Muscle of leg (tissue), 16 donors: ENCODE measurements at places on chromosomes 3 and 15. TPM values are rescaled to one million over a fixed set of nuclear protein-coding genes. Genes with fewer than 3 reads are reported as not detected.

- DNase-seq, result no peak
These were observed 327.1 kb downstream of the KBTBD8 start for GRCh38 chr3:67325231-67325630.

- no peak for DNase-seq
These were observed 42.1 kb downstream of the KLHDC8B start for GRCh38 chr3:49213541-49213943.

DNA sequence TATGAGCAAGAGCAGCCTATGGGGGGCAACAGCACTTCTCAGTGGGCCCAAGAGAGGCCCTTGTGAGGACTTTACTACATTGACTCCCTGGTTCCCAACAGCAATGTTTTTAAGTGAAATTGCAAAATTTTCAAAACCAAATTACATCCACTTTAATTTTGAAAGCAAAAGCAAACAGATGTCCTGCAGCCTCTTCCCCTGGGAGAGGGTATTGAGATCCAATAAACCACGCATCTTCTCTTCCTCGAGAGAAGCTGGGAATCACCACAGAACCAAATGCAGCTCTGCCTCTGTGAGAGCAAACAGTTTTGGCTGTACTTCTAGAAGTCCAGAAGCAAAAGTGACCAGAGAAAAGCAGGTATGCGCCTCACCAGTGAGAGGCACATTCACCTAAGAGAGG, 25.2 kb downstream of the NMNAT3 start:
- peak; percentile 75 for DNase-seq

DNA sequence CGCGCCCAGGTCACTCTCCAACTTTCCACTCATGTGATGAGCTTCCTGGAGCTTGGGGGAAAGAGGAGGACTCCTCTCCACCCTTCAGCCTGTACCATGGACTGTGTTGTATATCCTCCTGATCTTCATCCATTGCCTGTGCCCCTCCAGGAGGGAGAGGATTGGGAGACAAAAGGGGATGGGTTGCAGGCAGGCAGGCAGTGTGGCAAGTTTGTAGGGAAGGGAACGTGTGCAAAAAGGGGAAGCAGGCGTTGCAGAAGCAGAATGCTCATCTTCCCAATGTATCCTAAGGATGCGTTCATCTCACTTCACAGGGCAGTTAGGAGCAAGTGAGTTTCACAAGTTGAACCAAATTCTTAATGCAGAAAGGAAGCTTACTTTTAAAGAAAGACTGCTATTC, 28.1 kb upstream of the GHSR start:
- no peak for DNase-seq

GRCh38 chr3:125212091-125212508, 448 bp downstream of the SLC12A8 start:
- DNase-seq, result peak; percentile 21

DNA sequence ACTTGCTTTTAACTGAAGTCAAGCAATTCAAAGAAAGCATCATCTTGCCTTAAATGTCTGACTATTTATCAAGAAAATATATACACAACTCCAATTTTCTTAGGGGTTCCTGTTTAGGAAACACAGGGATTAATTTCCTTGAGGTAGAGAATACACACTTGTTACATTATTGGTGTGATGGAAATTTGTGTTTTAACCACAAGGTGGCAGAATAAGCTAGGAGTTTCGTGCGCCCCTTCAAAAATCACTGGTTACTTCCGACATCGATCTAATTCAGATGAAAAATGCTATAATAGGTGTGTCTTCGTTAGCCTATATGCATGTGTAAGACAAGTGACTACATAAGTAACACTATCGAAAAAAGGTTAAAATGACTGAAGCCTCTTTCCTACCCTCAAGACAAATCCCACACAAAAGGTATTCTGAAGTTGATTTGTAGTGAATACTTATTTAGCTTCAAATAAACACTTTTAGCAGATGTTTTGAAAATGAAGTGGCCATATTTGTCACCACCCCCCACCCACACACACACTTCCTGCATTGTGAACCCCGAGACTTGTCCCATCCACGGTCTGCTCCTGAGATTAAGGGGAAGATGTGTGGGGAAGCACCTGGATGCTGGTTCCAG, 246.5 kb downstream of the ROBO1 start:
- DNase-seq, result peak; percentile 52

DNA sequence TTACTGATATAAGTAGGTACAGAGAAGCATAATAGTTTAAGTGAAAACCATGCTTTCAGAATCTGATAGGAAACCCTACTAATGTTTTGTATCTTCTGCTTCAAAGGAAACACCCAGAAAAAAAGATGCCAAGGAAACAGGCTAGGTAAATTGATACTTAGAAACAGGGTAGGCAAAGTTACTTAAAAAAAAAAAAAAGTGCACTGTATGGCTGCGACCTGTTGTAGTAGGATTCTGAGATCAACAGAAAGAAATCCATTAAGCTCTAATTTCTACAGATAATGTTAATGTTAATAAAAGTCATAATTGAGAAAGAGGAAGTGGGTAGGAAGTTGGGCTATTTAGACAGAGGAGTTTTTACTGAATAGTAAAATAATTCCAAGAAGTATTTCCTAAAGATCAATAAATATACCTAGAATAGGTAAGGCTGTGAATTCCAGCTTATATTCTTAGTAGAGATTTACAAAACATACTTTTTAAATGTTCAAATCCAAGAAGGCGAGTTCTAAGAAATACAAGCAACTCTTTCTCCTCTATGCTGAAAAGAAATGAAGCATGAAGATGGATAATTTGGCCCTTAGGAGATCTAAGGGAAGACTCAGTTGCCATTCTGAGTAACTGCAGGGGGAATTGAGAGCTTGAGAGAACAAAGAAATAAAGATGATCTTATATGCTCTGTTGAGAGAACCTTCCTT, 24.1 kb upstream of the STT3B start:
- DNase-seq, result no peak

DNA sequence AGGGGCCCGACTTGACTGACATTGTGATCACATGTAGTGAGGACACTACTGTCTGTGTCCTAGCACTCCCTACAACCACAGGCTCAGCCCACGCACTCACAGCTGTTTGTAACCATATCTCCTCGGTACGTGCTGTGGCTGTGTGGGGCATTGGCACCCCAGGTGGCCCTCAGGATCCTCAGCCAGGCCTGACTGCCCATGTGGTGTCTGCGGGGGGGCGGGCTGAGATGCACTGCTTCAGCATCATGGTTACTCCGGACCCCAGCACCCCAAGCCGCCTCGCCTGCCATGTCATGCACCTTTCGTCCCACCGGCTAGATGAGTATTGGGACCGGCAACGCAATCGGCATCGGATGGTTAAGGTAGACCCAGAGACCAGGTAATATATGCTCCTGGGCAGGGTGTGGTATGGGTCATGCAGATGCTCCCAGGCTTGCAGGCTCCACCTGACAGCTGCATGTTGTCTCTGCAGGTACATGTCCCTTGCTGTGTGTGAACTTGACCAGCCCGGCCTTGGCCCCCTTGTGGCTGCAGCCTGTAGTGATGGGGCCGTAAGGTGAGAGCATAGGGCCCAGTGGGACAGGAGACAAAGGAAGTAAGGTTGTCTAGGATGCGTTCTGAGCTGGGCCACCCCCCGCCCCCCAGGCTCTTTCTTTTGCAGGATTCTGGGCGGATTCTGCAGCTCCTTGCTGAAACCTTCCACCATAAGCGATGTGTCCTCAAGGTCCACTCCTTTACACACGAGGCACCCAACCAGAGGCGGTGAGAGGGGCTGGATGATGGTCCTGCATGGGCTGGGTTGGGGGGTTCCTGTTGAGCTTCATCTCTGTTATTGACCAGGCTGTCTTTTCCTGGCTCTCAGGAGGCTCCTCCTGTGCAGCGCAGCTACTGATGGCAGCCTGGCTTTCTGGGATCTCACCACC, 4.4 kb downstream of the DALRD3 start:
- peak; percentile 27 for DNase-seq

GRCh38 chr3:113439606-113440005, 1.7 kb downstream of the CFAP44 start:
- peak; percentile 82 for DNase-seq

- no peak for DNase-seq
These were observed 579.3 kb upstream of the GRM7 start for GRCh38 chr3:6281662-6282061.

DNA sequence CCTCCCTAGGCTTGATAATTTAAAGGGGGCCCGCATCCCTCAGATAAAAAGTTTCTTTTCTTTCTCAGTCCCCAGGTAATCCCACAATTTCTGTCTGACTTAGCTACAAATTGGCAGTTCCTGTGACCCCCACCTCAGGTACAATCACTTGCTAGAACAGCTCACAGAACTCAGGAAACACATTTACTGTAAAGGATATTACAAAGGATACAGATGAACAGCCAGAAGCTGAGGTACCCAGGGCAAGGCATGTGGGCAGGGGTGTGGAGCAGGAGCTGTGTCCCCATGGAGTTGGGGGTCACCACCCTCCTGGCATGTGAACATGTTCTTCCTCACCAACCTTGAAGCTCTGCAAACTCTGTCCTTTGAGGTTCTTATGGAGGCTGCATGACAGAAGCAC, 73.8 kb downstream of the CMTM8 start:
- no peak for DNase-seq

GRCh38 chr3:149781741-149782140, 10.6 kb downstream of the ANKUB1 start:
- DNase-seq, result no peak

- DNase-seq, result no peak
These were observed 103.1 kb upstream of the MRPL3 start for GRCh38 chr3:131605916-131606315.

- no peak for DNase-seq
These were observed 8.7 kb downstream of the ARHGAP31 start for GRCh38 chr3:119302697-119303551.

DNA sequence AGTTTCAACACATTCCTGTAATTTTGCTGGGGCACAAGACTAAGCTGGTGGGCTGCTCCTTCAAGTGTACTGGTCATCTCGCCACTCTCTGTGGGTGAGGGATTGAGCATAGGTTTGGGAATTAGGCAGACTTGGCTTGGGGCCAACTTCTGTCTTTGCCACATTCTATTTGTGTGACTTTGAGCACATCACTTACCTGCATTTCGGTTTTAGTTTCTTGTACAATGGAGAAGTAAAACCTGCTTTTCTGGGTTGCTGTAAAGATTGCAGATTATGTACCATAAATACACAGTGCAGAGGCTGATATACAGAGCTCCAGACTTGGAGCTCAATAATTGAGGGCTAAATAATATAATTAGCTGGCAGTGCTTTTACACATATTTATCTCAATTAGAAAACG, 162.1 kb downstream of the C3orf38 start:
- no peak for DNase-seq

GRCh38 chr3:193586526-193586925, 6.5 kb upstream of the OPA1 start:
- no peak for DNase-seq

The ERICH6 gene
- 0.09 TPM for total RNA-seq

The CRYGS gene
- 2.5 TPM for total RNA-seq

The ATR gene
- 15.0 TPM for total RNA-seq

The ISL2 gene
- total RNA-seq, result 0.04 TPM

The GPR62 gene
- total RNA-seq, result 0.13 TPM

The ITPKA gene
- 0.35 TPM for total RNA-seq

The IL20RB gene
- 0.84 TPM for total RNA-seq

The CCR1 gene
- total RNA-seq, result 3.1 TPM

The MUC13 gene
- not detected for total RNA-seq

The CA12 gene
- 2.2 TPM for total RNA-seq

The ZNF445 gene
- 12.7 TPM for total RNA-seq
